ENCODE measurements at places on chromosomes 6 and 20.

DNA sequence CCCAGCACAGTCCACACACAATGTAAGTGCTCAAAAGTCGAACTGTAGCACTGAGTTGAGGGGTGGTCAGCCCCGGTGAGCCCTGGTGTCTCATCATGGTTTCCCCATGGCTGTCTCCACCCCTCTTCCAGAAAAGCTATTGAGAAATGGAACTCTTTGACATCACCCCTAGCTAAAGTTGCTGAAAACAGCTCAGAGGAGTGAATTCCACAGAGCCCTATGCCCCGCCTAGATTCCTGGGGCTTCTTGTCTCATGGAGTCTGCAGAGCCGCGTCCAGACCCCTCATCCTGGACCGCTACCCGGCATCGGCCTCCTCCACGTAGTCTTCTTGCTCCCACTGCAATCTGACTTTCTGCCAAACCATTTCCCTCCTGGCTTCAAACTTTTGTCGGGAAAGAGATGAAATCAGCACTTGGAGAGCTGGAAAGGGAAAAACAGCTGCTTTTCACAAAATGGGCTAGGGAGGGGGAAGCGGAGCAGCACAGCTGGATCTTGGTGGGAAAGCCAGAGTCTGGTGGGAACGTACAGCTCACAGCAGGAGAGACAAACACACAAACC, 132.2 kb downstream of the SNX5 start:
- no peak for DNase-seq

DNA sequence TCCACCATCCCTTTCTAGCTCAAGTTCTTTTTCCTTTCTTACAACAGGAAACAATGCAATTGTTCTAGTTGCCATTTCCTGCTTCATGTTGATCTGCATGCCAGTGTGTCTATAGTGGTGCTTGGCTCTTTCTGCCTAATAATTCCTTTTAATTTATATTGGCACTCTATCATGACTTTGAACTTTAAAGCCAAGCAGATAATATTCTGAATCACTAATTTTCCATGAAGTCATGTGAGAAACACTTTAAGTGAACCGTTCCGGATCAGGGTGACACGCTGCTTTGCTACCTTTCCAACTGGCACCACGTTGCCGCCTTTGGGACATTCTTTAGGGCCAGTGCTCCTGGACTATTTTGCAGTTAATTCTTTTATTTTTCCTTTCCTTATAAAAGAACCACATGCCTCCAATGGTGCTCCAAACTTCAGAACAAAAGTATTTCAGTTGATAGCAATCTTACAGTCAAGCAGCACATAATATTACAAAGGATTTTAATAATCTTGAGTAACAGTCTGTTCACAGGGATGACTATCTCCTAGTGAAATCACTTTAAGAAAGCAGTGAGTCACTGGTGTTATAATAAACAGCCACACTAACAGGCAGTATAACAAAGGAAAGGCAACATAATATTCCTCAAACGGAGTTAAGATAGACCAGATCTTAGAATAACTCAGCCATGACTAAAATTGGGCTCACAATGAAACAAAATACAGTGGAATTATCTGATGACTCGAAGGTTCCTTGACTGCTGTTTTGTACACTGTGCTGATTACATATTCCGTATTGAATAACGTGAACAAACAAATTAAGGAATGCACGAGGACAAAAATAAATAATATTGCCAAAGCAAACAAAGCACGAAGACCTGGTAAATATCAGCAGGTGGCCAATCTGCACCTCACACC, 19.0 kb upstream of the BLOC1S5 start:
- DNase-seq: no peak

DNA sequence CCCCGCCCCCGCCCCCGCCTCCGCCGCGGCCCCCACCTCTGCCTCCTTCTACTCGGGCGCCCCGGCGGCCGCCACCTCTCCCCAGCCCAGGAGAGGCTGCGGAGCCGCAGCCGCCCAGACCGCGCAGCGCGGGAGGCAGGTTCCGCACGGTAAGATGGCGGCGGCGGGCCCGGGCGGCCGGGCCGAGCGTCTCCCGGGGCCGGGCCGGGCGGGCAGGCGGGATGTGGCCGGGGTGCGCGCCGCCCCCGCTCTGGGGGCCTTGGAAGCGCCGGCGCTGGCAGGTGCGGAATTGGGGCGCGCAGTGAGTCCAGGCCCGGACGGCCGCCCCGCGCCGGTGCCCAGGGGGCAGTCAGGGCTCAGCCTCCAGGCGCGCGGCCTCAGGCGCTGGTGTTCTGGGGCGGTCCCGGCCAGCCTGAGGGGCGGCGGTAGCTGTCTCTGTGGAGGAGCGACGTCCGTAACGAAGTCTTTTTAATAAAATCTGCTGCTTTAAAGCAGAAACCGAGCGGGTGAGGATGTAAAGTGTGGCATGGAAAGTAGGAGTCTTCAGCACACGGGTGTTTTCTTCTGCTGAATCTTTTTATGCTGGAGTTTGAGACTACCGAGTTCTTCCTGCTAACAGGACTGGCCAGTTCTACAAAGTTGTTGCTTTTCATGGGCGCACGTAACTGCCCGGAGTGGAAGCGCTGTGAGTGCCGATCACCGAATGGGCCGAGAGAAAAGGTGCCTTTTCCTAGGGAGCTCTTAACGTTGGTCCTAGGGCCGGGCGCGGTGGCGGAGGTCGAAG, at the start of gene GID8:
Gene GID8, plus strand, starts transcription at position 43 of the 784 bp plus-strand sequence. CDS start 3,356 bp downstream, outside the sequence.
- peak; percentile 67 for DNase-seq

- DNase-seq: no peak
Observed at GRCh38 chr6:167329014-167329413, 4.1 kb downstream of the TTLL2 start.

GRCh38 chr20:45459606-45460005, 9.9 kb upstream of the WFDC2 start:
- no peak for DNase-seq

GRCh38 chr6:107637316-107638315, 147.7 kb downstream of the SOBP start:
- DNase-seq: no peak

GRCh38 chr20:7829776-7830175, 110.5 kb downstream of the HAO1 start:
- DNase-seq: no peak

GRCh38 chr6:88000713-88001112, 46.9 kb upstream of the SPACA1 start:
- DNase-seq: no peak

DNA sequence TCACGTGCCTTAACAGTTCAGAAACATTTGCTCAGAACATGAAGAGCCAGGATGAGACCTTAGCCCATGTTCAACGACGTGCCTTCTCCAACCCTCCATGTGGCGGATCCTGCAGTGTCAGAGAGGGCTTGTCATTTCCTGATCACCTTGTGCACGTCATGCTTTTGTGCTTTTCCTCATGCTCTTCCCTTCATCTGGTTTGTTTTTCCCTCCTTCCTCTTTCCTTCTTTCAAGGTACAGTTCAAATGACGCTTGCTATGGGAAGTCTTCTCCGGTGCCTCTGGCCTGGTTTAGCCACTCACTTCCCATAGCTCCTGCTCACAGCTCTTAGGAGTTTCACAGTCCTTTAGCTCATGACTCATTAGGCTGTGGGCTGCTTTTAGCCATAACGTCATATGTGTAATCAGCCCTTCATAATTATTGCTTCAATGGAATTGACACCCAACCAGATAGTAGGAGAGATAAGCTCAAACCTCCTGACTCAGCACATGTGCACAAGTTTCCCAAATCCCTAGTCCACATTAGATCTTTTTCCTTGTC, 102.7 kb upstream of the CNKSR3 start:
- DNase-seq: no peak

DNA sequence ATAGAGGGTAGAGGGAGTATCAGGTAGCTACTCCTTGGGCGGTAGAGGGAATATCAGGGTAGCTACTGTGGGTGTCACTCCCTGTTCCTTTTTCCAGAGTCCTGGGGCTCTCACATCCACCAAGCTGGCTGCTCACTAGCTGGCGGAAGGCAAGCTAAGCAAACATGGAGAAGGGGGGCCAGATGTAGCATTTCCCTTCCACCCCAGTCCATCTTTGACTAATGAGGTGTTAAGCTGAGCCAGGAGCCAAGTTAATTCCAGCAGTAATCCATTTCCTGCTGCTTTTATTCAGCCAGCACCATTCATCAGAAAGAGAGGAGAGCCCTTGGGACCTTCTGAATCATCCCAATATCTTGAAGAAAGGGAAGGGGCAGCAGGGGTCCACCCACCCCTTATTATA, 330.0 kb downstream of the ZFAND3 start:
- DNase-seq: no peak

- no peak for DNase-seq
Observed at GRCh38 chr6:128657181-128657580, 136.8 kb upstream of the PTPRK start.

DNA sequence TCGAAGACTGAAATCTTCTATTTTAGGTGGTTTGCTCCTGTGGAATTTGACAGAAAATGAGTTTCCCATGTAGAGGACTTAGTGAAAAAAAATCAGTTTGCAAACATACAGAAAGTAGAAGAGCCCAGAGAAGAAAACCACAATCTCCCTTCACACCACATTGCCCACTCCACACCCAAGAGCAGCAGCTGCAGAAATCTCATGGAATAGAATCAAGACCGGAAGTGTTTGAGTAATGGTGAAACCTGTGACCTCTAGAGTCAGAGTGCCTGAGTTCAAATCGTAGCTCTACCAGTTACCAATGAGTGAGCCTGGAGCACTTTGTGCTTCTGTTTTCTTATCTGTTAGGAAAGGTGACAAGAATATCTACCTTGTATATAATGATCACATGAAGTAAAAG, 4.6 kb downstream of the SIRPG start:
- no peak for DNase-seq

DNA sequence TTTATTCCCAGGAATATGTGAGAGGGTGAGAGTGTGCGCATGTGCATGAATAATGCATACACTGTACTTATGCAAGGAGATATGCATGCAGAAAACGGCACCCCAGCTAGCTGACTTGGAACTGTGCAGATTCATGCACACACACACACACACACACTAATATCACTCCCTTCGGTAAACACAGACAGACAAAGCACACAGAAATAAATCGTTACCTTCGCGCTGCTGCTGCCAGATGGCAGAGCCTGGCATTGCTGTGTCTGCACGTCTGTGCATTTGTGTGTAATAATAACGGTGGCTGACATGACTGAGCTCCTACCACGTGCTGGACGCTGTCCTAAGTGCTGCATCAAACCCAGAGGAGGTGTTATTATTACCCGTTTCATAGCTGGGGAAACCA, 36.8 kb downstream of the PREX1 start:
- peak; percentile 6 for DNase-seq

GRCh38 chr20:37102571-37102970, 6.8 kb upstream of the RBL1 start:
- peak; percentile 16 for DNase-seq

DNA sequence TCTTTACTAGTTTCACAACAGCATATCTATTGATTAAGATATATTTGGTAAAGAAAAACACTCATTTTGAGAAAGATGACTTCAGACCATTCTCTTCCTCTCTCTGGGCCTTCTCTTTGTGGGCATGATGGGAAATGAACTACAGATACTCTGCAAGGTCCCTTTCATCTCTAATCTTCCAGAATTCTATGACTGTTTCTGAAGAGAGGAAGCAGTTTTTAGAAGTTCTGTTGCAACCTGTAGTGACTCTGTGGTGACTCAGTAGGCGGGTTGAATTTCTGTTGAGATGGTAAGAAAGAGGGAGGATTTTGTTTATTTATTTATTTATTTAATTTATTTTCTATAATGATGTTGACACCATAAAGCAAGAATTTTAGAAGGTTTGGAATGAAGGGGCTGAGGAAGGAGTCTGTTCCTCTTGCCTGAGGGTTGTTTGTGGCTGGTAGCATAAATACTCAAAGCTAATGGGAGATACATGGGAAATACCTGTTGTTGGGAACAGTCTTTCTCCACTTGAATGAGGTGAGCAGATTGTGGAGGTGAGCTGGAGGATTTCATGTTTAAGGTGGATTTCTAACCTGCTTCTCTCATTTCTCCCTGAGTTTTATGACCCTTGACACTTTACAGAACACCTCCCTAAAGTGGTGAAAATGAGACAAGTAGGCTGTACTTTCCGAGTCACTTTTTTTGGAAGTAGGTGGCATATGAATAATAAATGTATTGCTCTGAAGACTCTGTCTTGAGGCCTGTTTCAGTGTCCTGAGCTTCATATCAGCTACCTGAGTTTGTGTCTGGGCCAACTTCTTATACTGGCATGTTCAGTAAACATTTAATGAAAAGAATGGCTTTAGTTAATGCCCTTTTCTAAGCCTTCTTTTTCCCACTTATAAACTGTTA, 15.0 kb downstream of the ACSS2 start:
- DNase-seq: no peak

- DNase-seq: no peak
Observed at GRCh38 chr6:125050663-125051318, 88.6 kb downstream of the RNF217 start.

DNA sequence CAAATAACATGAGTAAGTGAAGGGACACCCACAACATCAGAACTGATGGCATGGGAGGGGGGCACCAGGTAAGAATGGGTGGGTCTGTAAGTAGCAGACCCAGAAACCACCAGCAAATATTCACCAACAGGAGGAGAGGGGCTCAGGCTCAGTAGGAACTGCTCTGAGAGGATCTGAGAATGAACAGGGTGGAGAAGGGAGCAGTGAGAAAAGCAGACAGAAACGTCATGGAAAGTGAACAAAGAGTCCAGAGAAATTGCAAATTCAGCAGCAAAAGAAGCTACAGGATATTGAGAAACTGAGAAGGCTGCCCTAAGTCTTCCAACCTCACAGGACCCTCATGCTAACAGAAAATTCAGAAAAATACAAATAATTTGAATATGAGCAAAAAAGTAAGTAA, 121.3 kb downstream of the KIF16B start:
- DNase-seq: no peak

DNA sequence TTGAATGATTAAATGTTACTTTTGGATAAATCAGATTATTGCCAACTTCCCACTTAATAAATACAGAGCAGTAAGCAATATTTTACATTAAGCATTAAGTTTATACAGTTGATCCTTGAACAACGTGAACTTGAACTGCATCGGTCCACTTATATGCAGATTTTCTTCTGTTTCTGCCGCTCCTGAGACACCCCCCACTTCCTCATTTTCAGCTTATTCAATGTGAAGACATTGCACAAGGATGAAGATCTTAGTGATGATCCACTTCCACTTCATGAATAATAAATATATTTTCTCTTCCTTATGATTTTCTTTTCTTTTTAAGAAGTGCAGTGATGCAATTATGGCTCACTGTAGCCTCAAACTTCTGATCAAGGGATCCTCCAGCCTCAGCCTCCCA, 167.2 kb downstream of the LINC00237 start:
- no peak for DNase-seq

DNA sequence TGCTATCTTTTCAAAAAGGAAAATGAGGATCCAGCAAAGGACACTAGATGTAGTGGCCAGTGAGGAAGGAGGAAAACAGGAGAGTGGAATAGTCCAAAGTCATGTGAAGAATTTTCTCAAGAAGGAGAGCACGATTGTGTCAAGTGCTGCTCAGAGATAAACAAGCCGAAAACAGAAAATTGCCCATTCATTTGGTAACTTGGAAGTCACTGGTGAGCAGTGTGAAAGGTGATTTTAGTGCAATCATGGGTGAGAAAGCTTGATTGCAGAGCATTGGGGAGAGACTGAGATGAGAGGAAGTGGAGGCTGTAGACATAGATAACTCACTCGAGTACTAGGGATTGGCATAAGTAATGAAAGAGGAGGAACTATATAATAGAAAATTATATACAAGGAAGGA, 26.0 kb upstream of the PRDM1 start:
- DNase-seq: no peak

Measured in NAMALWA (cell line).